ENCODE measurements at places on chromosomes 2 and 18.

GRCh38 chr2:40488927-40489677 lies 37.2 kb upstream of the SLC8A1 start:
- DNase-seq, result no peak

GRCh38 chr2:145860083-145860482 lies 1340.2 kb upstream of the ZEB2 start:
- no peak for DNase-seq

- no peak for DNase-seq
Measured at GRCh38 chr2:240858321-240858720, 10.3 kb upstream of the AGXT start.

GRCh38 chr18:78208461-78208860 lies 771.2 kb upstream of the SALL3 start:
- DNase-seq, result no peak

GRCh38 chr2:98727369-98728087 lies 3.4 kb downstream of the MGAT4A start:
- no peak for DNase-seq

DNA sequence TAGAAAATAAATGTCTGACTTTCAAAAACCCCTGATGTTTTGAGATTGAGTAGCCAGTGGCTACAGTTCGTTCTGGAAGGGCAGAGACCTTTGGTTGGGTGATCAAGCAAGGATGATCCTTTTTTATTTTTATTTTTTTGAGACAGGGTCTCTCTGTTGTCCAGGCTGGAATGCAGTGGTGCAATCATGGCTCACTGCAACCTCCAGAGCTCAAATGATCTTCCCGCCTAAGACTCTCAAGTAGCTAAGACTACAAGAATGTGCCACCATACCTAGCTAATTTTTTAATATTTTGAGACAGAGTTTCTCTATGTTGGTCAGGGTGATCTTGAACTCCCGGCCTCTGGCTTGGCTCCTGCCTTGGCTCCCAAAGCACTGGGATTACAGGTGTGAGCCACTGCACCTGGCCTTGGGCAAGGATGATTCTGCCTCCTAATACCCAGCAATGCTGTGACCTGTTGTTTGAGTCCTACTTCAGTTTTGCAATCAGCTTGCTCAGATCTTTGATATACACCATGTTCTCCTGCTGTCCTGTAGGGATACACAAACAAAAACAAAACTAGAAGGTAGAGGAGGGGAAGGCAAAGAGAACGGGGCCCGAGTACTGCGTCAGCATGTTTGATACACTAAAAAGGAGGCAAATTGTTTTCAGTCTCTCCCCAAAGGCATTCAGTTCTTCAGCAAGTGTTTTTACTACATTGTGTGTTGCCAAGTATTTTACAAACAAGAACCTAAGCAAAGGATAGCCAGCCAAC lies 59.2 kb upstream of the LYPD6B start:
- DNase-seq, result no peak

DNA sequence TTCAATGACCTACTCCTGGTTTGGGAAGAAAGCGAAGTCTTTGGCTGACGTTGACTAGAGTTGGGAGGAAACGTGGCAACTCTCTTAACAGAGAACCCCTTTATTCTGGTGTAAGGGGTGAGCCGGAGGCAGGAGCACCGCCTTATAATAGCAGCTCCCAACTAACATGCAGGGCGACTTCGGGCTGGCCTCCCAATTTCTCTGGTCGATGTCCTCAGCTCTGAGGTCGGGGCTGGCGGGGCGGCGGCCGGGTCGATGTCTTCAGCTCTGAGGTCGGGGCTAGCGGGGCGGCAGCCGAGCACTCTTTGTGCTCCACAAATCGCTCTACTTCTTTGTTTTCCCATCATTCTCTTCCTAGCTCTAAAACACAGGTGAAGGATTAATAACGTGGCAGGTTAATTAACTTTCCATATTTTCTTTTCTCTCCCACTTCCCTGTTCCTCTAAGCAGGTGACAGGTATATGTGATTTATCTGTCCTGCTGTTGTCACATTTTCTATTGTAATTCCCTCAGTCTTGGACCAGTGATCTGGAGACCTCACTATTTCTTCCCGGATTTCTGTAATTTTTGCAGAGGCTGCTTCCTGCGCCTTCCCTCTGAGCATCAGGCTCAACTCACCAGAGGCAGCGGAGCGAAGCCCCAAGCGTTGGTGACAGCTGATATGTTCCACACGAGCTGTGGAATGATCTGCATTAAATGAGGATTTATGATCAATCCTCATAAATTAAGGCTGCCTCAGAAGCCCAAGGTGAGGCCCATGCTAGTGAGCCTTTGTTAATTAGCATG lies 64.3 kb downstream of the ACKR3 start:
- no peak for DNase-seq

DNA sequence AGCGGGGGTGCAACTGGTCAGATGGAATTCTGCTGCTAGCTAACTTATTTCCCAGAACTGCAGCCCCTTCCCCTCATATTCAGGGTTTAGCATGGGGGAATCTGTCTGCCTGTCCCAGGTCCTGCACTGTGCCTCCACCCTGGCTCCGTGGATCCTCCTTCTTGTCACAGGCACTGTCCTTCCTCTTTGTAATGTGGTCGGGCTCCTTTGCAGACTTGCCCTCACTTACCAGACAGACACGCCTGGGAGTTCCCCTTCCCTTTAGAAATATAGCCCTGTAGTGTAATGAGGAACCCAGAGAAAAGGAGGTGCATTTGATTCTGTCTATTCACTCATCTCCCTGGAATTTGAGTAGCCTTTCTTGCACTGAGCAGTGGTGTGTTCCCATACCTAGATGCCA lies 108.7 kb downstream of the TRIM43 start:
- DNase-seq, result no peak

- DNase-seq, result no peak
Measured at GRCh38 chr2:16170675-16171424, 230.5 kb downstream of the MYCN start.

- DNase-seq, result no peak
Measured at GRCh38 chr18:25164848-25165811, 186.8 kb downstream of the ZNF521 start.

DNA sequence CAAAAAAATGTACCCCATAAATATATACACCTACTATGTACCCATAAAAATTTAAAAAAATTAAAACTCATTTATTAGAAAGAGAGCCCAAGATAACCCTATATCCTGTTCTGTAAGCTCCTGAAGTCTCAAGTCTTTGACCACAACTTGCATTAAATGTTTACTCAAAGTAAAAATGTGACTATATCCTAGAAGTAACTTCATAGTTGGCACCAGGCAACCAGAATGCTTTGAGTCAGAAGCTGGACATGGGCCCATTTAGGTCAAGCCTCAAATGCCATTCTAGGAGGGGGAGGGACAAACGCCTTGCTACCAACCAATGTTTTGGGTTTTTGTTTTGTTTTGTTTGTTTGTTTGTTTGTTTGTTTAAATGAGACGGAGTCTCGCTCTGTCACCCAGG lies 9.3 kb upstream of the TBC1D8 start:
- DNase-seq, result no peak

DNA sequence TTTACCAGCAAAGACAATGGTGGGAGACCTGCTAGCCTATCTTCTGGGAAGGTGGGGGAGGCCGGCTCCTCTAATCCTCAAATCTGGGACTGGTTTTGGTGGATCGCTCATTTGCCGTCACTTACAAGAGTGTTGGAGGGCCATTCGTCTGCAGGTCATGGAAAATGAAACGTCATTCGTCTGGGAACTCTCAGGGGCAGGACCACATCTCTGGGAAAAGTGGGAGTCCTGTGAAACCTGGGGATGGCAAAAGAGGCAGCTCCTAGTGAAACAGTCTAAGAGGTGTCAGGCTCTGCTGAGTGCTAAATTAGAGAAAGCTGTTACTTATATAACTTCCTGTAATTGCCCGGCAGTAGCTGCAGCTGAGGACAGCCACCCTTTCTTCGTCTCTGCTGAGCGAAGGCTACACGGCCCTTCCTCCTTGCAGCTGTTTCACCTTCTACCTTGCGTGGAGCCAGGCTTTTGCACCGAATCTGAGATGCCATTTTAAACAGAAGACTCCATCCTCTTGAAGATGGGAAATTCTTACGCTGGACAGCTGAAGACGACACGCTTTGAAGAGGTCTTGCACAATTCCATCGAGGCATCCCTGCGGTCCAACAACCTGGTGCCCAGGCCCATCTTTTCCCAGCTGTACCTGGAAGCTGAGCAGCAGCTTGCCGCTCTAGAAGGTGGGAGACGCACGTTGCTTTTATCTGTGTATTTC lies 22.4 kb downstream of the GREB1 start:
- DNase-seq, result no peak

GRCh38 chr18:31483396-31483795 lies 14.6 kb upstream of the DSG2 start:
- DNase-seq, result no peak

- no peak for DNase-seq
Measured at GRCh38 chr2:240458044-240458899, 22.8 kb downstream of the GPC1 start.

DNA sequence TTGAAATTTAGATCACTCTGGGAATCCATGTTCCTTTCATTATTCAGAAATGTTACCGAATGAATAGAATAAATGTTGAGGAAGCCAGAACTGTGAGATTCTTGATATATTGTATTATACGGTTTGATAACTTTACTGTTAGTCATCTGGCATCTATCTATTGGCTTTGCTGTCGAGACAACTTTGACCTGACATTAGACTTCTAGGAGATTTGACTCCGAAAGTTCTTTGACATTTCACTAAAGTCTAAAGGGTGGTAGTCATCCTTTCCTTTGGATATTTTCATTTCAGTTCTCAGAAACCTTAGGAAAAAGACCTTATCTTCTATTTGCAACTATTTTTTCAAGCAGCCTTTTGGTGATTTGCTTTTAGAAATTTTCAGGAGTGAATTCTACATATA lies 1.9 kb downstream of the BMPR2 start:
- no peak for DNase-seq

- DNase-seq, result no peak
Measured at GRCh38 chr2:228801451-228801850, 469.6 kb downstream of the PID1 start.

DNA sequence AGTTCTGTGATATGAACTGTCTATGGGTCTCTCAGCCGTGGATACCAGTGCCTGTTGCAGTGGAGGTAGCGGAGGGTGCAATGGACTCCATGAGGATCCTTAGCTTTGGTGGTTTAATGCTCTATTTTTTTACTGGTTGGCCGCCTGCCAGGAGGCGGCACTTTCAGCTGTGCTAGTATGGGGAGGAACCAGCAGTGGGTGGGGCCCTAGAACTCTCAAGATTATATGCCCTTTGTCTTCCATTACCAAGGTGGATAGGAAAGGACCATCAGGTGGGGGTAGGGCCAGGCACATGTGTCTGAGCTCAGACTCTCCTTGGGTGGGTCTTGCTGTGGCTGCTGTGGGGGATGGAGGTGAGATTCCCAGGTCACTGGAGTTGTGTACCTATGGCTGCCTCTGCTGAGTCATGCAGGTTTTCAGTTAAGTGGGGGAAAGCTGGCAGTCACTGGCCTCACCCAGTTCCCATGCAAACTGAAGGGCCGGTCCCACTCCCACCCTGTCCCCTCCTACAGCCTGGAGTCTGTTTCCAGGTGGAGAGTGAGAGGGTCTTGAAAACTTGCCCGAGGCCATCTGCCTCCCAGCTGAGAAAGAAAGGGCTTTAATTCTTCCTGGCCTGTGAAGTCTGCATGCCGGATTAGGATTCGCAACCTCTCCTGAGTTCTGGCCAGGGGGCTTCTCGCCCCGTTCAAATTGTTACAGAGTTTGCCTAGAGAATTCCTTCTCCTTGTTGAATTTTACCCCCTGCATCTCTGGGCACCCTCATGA lies 14.5 kb downstream of the KCNS3 start:
- DNase-seq, result no peak

All from activated CD8-positive, alpha-beta memory T cell treated with anti-CD3 and anti-CD28 coated beads for 1 hour (primary cell).